ENCODE measurements at places on chromosomes 7 and 10. TPM values are rescaled to one million over a fixed set of nuclear protein-coding genes. Genes with fewer than 3 reads are reported as not detected.

GRCh38 chr10:133045556-133046389, 42.0 kb upstream of the ADGRA1 start:
- H3K4me3 ChIP-seq: no peak overlapping the region
- H3K27ac ChIP-seq: no peak overlapping the region
- H3K36me3 ChIP-seq: no peaks in the 10 kb centered on the region
- no peak for DNase-seq

- no peaks in the 10 kb centered on the region for H3K36me3 ChIP-seq
- no peaks in the 10 kb centered on the region for H3K27me3 ChIP-seq
- peaks cover 6% of the 10 kb centered on the region for H3K4me1 ChIP-seq
- no peak overlapping the region for H3K27ac ChIP-seq
- no peak for DNase-seq
These were observed 130.1 kb downstream of the TNS3 start for GRCh38 chr7:47451851-47452205.

Gene MACROH2A2
- polyA plus RNA-seq: 12.9 TPM

Gene HOXA4
- 3.0 TPM for polyA plus RNA-seq

Data from thymus (tissue), 14 donors.